Activated CD4-positive, alpha-beta T cell treated with anti-CD3 and anti-CD28 coated beads for 24 hours (primary cell): ENCODE measurements at places on chromosomes 5 and 9.
A peak's percentile ranks its signal among the peaks of the same experiment; 100 is the strongest.

DNA sequence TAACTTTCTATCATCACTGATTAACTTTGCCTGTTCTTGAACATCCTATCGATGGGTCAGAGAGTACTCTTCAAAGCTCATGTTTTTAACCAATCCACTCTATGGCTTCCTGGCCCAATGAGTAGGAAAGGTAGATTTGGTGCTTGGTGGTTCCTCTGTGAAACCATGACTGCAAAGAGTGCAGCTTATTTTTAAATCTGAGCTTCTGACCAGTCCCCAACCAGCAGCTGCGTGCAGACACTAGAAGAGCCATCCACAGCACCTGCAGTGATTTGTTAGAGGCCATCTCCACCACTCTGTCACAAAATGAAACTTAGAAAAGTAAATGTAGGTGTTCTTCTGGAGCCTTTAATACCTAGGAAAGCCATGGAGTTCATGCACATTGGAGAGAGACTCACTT lies 107.3 kb upstream of the WWC1 start:
- no peak for DNase-seq

- no peak for DNase-seq
These were observed 1.3 kb downstream of the SLC35D2 start for GRCh38 chr9:96382175-96382574.

DNA sequence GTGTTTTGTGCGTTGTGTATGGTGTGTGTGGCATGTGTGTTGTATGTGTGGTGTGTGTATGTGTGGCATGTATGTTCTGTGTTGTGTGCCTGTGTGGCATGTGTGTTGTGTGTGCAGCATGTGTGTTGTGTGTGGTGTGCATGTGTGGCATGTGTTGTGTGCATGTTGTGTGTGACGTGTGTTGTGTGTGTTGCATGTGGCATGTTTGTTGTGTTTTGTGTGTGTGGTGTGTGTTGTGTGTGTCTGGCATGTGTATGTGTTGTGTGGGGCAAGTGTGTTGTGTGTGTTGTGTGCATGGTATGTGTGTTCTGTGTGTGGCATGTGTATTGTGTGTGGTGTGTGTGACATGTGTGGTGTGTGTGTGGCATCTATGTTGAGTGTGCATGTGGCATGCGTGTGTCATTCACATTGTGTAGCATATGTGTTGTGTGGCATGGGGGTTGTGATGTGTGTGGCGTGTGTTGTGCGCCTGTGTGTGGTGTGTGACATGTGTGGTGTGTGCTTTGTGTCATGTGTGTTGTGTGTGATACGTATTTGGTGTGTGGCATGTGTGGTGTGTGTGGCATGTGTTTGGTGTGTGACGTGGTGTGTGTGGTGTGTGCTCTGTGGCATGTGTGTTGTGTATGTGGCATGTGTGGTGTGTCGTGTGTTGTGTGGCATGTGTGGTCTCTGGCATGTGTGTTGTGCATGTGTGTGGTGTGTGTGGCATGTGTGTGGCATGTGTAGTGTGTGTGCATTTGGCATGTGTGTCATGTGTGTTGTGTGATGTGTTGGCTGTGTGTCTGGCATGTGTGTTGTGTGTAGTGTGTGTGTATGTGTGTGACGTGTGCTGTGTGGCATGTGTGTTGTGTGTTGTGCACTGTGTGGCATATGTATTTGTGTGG lies 46.6 kb upstream of the IRX4 start:
- DNase-seq: no peak

DNA sequence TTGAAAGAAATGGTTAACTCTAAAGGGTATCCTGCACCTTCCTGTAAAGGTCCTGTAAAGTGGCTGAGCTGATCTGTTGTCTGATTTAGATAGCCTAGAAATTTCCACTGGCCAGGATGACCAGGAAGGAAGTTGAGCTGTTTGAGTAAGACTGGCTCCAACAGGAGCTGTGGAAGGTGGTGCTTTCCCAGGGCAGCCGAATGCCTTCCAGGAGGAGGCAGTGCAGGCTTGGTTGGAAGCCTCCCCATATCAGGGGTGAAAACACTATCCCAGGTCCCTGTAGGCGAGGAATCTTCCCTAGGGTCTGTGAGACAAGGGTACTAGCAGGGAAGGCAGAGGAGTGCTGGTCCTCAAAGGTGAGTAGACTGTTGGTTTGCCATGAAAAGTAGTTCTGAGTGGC lies 98.4 kb downstream of the LIX1 start:
- DNase-seq: no peak

- no peak for DNase-seq
These were observed 79.4 kb downstream of the FER start for GRCh38 chr5:108827131-108827530.

DNA sequence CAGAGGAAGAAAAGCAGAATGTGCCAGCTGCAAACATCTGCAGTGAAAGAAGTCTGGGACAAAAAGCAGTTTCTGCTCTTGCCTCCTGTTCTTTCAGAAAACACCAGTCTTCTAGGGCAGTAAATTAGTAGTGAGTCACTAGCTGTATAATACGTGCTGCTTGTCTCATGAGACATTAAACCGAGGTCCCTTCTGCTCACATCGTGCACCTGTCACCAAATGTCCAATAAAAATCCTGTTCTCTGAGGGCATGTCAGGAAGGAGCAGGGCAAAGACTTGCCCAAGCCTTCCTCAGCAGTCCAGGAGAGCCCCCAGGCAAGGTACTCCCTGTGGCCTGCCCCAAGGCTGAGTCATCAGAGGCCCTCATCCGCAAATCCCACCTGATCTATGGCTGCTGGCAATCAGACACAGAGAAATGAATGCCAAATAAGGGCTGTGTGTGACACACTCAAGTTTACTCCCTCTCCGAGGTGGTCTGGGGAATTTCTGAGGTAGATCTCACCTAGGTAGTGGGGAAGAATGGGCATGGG lies 255.3 kb upstream of the SMARCA2 start:
- no peak for DNase-seq

DNA sequence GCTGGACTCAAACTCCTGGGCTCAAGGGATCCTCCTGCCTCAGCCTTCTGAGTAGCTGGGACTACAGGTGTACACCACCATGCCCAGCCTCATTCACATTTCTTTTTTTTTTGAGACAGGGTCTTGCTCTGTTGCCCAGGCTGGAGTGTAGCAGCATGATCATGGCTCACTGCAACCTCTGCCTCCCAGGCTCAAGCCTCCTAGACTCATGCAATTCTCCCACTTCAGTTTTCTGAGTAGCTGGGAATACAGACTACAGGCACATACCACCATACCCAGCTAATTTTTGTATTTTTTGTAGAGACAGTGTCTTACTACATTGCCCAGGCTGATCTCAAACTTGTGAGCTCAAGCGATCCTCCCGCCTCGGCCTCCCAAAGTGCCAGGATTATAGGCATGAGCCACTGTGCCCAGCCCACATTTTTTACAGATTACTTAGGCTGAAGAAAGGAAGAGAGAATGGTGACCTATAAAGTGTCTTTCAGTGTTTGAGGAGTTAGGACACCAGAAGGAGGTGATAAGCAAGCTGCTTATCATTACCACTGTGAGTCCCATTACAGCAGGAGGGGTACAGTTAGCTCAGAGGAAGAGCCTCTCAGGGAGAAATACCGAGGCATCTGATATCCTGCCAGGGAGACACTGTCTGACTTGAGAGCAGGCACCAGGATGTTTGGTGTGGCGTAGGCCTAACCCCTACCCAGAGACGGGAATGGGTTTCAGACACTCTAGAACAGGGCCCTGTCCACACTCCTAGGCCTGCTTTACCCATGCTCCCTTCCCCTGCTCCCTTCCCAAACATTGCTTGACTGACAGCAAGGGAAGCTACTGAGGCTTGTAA lies 9.7 kb downstream of the FAXDC2 start:
- DNase-seq: no peak

- peak; percentile 23 for DNase-seq
These were observed 534 bp downstream of the ERP44 start for GRCh38 chr9:100098046-100098886.

DNA sequence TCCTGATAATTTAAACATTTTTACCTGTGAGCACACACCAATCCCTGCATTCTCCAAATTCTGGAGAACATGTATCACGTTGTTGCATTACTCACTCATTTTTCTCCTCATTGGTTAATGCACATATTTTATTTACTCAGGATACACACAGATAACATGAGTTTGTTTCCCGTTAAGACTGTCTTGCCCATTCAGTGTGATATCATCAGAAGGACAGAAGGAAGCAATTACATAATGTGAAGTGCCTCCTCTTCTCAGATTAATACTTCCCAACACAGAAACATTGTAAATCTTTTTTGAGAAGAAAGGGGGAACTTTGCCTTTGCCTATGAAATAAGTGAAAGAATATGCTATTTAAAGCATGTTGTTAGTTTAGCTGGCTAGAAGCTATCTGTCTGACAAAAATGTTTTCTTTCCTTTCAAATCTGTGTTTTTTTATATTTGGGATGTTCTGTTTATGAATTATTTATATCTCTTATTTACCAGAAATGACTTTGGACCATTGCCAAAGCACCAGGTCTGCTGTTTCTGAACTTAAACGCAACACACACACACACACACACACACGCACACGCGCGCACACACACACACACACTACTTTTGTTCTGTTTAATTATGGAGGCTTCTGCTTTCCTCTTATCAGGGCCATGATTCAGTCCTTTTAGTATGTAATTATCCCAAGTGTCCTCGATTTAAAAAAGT lies 186.5 kb downstream of the CHSY3 start:
- no peak for DNase-seq

DNA sequence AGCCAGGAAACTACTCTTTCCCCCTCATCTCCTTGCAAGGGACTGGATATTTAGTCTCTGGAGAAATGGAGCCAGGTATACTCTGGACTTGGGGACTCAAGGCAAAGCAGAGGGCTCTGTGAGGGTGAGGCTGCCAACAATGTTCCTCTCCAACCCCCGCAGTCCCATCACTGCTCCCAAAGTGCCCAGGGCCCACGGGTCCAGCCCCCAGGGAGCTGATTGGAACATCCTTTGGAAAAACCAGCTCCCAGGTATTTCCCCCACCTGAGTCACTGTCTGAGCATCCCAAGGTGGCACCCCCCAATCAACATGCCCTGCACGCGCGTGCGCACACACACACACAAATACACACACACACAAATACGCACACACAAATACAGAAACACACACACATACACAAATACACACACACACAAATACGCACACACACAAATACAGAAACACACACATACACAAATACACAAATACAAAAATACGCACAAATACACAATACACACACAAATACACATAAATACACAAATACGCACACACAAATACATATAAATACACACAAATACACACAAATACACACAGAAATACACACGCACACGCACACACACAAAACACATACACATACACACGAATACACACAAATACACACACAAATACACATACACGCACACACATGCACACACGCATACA lies 137.4 kb downstream of the DAB2IP start:
- DNase-seq: no peak

DNA sequence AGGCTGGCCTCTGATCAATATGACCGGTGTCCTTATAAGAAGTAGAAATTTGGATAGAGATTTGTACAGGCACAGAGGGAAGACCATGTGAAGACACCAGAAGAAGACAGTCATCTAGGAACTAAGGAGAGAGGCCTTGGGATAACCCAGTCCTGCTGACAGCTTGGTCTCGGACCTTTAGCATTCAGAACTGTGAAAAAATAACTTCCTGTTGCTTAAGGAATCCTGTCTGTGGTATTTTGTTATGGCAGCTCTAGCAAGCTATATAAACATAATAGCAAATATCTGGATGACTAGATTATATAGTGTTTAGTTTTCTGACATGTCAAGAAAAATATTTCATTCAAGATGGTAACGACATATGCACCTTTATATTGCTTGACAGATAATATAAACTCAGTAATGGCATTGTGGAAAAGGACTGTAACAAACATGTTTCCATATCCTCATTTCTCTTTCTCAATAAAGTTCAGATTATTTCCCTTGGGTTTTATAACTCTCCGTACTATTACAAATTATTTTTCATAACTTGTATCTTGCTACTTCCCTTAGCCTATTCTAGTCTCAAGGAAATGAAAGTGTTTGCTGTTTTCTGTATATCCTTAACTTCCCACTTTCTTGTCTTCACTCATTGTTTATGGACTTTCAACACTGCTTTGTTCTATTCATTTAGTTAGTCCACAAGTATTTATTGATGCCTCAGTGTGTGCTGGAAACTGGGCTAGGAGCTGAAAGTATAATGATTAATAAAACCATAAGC lies 62.4 kb downstream of the KIAA1958 start:
- DNase-seq: no peak

DNA sequence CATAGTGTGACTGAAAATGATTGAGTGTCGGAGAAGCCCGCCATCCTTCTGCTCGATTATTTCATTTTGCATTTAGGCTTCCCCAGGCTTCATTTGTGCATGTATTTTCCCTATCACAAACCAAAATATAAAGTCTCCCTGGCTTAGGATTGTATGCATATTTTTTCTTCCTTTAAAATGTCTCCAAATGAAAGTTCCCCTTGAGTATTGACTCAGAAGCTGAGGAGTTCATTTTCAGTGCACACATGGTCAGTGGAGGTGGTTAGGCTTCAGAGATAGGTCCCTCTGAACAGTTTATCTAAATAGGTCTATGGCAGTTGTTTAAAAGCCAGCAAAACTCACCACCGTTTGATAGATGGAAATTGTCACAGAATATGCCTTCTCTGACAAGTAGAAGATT lies 97.2 kb downstream of the TLE4 start:
- DNase-seq: no peak

DNA sequence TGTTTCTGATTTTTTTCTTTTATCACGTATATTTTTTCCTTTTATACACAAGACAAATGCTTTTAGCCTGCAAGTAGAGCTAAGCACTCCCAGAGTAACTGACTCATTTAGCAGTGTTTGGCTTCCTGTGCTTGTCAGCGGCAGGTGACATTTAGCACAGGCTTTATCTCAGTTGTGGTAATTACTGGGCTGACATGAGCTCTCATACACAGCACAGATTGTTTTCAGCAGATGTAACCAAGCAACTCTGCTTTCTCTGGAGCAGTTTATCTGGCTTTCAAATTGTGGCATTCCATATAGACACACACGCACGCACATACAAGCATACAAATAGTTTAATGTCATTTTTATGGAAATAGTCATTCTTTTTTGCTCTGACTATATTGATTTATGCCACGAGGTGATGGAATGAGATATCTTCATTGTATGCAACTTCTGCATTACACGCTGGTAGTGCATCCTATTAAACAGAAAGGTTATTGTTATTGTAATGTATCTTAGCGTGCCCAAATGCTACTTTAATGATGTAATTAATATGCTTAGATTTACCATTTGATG lies 379.0 kb upstream of the GRAMD2B start:
- DNase-seq: no peak

DNA sequence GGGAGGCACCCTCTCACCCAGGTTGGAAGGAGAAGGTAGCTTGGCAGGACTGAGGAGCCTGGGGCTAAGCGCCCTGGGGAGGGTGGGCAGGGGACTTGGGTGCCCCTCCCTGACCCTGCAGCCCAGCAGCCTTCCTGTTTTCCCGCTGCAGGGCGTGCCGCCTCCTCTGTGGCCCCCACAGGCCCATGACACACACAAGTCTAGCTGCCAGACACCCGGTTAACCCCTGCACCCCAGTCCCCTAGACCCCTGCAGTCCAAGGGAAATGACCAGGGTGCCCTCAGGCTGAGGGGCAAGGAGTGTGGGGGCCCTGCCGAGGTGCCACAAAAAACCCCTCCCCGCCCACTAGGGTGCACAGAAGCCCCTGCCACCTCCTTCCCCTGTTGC lies 33.0 kb downstream of the GOLGA2 start:
- DNase-seq: no peak
